CD4-positive, alpha-beta T cell treated with Interleukin-17A for 4 hours (primary cell): ENCODE measurements at places on chromosomes 5 and 9.
A peak's percentile ranks its signal among the peaks of the same experiment; 100 is the strongest.

- DNase-seq, result no peak
Observed at GRCh38 chr9:121711797-121712196, 60.4 kb downstream of the DAB2IP start.

DNA sequence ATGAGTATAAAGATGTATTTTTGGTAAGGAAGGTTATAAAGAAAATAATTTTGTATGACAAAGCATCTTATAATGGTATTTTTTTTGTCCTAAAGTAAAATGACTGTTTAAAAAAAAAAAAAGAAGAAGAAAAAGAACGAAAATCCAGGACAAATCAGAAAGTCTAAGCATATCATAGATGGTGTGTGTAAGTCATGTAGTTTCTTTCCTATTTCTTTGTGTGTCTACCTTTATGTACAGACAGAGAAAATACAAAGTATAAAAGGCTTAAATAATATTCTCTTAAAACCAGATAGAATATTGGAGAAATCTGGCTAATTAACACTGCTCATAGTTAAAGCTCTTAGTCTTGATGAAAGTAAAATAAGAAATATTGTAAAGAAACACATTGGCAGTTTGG, 7.7 kb downstream of the RIGI start:
- no peak for DNase-seq

DNA sequence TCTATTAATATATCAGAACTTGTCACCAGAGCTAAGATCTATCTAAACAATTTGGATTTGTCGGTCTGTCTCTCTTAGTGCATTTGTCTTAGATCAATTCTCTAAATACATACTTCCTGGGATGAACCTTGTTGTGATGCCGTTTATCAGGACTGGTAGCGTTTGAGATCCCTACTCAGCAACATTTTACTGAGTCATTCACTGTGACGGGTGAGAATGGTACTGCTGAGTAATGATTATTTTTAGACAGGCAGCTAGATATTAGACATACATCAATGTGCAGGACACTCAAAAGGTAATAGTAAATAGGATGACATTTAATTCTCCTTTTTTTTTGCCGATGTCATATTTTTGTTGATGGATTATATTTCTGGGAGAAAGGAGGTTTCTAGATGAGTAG, 209.0 kb downstream of the CSNK1G3 start:
- DNase-seq, result no peak

DNA sequence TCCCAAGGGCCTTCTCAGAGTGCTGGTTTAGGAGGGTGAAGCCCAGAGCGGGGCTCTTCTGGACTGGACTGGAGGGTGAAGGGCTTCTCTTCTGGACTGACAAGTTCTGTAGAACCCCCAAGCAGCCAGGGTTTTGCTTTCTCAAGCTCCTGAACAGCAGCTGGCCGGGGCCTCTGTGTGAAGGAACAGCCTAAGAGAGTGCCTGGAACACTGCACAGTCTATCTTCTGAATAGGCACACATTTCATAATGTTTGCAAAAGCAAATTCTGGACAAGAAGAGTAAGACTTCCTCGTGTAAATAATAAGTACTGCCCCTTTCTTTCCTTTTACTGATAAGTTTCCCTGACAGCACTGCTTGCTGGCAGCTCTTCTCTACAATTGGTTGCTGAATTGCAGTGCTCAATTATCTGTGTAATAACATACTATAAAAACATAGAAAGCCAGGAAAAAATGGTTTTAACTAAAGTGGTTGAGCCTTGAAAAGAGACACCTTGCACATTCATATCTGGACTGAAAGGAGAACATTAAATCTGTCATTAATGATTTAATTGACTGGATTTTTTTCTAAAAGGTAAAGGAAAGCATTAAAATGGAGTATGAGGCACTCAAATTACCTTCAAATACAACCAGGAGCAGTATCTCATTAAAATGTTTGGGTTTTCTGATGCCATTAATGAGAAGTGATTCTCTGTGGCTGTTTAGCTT, 20.5 kb downstream of the MAST4 start:
- no peak for DNase-seq

DNA sequence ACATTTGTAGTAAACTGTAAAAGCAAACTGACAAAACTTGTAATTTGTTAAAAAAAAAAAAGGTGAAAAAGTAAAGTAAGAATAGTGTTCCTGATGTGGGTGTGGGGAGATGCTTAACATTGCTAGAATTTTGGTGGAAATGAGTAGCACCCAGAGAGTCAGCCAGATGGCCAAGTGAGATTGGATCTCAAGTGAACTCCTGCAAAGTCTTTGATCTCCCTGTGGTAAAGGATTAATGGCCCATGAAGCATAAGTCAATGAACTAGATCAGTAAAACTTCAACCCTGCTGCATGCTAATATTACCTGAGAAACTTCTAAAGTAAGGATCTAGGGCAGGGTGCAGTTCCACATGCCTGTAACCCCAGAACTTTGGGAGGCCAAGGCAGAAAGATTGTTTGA, 19.0 kb upstream of the FAM169A start:
- no peak for DNase-seq

- no peak for DNase-seq
Observed at GRCh38 chr5:64680289-64680688, 10.0 kb upstream of the SHISAL2B start.

- no peak for DNase-seq
Observed at GRCh38 chr5:64653766-64654560, 36.3 kb upstream of the SHISAL2B start.

GRCh38 chr5:35198075-35198474, 32.2 kb downstream of the PRLR start:
- DNase-seq, result no peak

DNA sequence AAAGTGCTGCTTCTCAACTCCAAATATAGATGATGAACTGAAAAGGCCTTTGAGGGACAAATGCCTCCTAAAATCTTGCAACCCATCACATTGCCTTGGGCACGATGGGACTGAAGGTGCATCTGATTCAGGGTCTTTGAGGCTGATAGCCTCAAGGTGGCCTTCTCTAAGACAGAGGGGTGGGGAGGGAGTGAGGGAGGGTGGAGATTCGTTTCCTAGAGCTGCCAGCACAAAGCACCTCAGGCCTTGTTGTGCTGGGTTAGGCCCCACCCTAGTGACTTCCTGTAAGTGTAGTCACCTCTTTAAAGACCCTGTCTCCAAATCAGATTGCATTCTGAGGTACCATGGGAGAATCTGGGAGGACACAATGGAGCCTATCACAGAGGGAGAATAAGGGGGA, 57.1 kb downstream of the BARX1 start:
- DNase-seq, result peak; percentile 38

GRCh38 chr5:14204785-14205321, 61.7 kb downstream of the TRIO start:
- DNase-seq, result no peak

GRCh38 chr9:127034691-127035090, 87.7 kb downstream of the ANGPTL2 start:
- no peak for DNase-seq

- no peak for DNase-seq
Observed at GRCh38 chr9:26457151-26457550, 435.5 kb downstream of the CAAP1 start.

DNA sequence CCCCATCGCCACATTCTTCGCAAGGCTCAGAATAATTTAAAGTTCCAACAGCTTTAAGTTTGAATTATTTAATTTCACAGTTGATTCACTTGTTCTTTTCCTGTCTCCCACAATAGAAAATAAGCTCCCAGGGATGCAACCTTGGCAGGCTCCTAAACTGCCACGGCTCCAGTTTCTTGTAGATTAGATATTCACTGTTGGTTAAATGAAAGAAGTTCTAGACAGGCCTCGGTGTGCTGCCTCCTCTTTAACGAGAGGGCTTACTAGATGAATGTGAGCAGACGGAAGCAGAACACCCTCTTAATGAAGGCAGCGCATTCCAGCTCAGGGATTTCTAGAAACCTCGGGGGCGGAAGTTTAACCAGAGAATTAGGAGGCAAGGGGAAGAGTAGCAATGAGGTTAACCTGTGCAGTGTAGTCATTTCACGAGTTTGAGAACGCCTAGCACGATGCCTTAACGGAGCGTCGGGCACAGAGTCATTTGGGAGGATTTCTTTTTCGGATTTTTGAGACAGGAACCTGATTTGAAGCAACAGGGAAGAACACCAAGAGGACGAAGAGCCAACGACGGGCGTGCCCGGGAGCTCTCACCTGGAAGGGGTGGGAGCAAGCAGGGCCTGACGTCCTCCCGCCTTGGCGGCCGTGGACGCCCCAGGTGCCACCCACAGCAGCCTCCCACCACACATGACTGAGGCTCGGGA, 637 bp upstream of the SMC5 start:
- peak; percentile 39 for DNase-seq

GRCh38 chr5:54275361-54275760, 35.0 kb downstream of the ARL15 start:
- no peak for DNase-seq

DNA sequence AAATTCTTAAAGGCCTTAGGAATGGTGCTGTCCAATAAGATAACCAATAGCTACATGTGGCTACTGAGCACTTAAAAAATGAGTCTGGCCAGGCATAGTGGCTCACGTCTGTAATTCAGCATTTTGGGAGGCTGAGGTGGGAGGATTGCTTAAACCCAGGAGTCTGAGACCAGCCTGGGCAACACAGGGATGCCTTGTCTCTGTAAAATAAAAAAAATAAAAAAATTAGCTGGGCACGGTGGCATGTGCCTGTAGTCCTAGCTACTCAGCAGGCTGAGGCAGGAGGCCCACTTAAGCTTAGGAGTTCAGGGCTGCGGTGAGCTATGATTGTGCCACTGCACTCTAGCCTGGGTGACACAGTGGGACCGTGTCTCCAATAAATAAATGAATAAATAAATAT, 1.3 kb upstream of the SLC22A5 start:
- no peak for DNase-seq
